ENCODE measurements at places on chromosomes 1 and 21.

DNA sequence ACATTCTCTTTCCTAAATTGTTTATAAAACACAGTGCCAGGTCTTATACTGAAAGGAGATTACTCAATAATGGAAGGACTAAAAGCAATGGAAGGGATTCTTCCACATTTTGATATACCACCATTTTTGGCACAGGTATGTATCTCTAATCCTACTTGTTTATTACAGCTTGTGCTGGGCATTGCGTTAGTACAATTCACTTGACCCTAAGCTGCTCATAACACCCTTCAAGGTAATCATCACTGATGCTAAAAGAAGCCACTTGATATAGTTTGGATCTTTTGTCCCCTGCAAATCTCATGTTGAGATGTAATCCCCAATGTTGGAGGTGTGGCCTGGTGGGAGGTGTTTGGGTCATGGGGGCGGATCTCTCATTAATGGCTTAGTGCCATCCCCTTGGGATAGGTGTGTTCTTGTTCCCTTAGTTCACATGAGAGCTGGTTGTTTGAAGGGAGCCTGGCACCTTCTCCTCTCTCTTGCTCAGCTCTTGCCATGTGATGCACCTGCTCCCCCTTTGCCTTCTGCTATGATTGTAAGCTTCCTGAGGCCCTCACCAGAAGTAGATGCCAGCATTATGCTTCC lies 71.1 kb downstream of the NIBAN1 start:
- no peak for DNase-seq

GRCh38 chr1:222301652-222302051 lies 246.3 kb downstream of the HHIPL2 start:
- DNase-seq = no peak

GRCh38 chr1:212035835-212036605 lies 472 bp downstream of the DTL start:
- DNase-seq = no peak

- no peak for DNase-seq
Measured at GRCh38 chr1:43243299-43243698, 26.5 kb upstream of the TMEM125 start.

GRCh38 chr1:64898107-64898861 lies 68.1 kb downstream of the JAK1 start:
- peak; percentile 53 for DNase-seq

Data from stimulated activated CD4-positive, alpha-beta T cell treated with anti-CD3 and anti-CD28 coated beads, Interleukin-15, amount 100 ng/mL, for 24 hours (primary cell).